Left ventricle myocardium inferior (tissue), 1 donor: ENCODE measurements at places on chromosomes 1 and 21.

DNA sequence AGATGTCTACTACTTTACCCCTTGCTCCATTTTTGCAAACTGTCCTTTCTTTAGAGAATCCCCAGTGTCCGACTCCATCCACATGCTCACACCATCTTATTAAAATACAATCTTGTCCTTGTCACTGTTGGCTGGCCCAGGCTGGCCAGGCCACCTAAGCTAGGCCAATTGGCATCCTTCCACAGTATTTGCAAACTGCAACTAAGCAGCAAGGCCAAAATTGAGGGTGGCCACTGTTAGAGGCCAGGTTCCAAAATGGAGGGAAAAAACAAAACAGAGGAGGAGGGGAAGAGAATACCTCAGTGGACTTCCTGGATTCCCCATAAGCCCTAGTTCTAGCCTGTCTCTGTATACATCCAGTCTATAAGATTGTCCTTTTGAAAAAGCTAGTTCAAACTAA is 4.3 kb downstream of the FAM89A start:
- no peak for DNase-seq

- no peak for DNase-seq
Observed at GRCh38 chr1:28243685-28244311, 7.9 kb downstream of the ATP5IF1 start.

GRCh38 chr1:246949956-246950355 is 18.2 kb upstream of the AHCTF1 start:
- no peak for DNase-seq

- DNase-seq: no peak
Observed at GRCh38 chr1:203049576-203050180, 23.4 kb downstream of the PPFIA4 start.

- DNase-seq: no peak
Observed at GRCh38 chr1:155085504-155086127, 7.0 kb downstream of the EFNA3 start.

GRCh38 chr1:20578062-20578461 is 10.8 kb upstream of the CDA start:
- no peak for DNase-seq

GRCh38 chr1:196377811-196378210 is 230.4 kb downstream of the KCNT2 start:
- DNase-seq: no peak

- DNase-seq: no peak
Observed at GRCh38 chr1:119626841-119627240, 21.2 kb downstream of the ZNF697 start.
